NCI-H2029 (cell line): ENCODE measurements at places on chromosomes 4 and X.

DNA sequence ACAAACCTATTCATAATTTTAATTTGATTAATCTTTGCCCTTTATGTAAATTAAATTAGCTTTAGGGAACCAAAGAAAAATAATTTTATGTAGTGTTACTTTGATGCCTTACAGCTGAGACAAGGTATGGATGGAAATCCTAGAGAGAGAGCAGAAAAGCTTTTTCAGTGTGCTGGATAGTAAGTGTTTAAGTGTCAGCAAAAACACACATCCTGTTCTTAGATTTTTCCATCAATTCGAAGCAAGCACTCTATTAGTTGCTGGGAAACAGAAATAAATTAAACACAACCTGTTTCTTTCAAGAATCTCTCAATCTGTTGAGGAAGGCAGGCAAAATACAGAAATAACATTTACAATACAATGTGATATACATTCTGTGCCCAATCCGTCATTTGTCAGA lies 327.8 kb downstream of the GALNTL6 start:
- no peak for DNase-seq

GRCh38 chr4:25861280-25861950 lies 1.4 kb downstream of the SEL1L3 start:
- no peak for DNase-seq

- DNase-seq: no peak
Observed at GRCh38 chr4:106266201-106266600, 49.8 kb downstream of the TBCK start.

GRCh38 chr4:186634591-186635128 lies 79.3 kb upstream of the MTNR1A start:
- DNase-seq: no peak
